Activated naive CD4-positive, alpha-beta T cell (primary cell): ENCODE measurements at places on chromosomes 2 and 18.

DNA sequence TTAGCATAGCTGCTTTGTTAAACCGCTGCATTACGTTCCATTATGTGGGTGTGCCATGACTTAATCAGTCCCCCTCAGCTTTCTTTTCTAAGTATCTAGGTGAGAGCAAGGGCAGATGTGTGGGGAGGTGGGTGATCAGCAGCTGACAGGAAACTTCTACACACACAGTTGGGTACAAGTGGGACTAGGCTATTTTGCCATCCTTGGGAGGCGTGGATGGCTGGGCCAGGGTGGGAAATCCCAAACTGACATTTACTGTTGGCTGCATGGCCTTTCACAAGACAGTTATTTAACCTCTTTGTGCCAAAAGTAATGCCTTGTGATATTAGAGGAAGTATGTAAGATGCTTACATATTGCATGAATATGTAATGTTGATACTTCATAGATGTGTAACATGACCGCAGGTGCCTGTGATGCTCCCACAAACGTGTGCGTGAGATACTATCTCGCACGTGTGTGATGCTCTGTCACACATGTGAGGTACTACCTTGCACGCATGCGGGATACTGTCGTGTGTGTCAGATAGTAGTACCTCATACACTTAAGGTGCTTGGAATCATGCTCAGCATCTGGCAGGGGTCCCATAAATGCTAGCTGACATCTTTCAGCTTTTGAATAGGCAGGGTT lies 314.5 kb downstream of the PRKCE start:
- DNase-seq: no peak

DNA sequence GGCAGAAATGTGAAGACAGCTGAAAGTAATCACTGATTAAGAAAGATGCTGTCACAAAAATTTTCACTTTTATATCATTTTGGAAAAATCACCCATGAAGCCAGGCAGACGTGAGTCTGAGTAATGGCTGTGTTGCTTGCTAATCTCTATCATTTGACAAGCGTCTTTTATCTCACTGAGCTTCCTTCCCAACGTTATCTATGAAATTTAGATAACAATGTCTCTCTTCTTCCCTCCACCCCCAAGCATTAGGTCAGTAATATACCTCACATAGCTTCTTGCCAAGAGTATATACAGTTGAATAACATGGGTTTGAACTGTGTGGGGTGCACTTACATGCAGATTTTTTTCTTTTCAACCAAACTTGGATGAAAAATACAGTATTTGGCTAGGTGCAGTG lies 388.6 kb upstream of the NRXN1 start:
- no peak for DNase-seq

GRCh38 chr2:76679025-76679396 lies 843.2 kb downstream of the LRRTM4 start:
- no peak for DNase-seq

DNA sequence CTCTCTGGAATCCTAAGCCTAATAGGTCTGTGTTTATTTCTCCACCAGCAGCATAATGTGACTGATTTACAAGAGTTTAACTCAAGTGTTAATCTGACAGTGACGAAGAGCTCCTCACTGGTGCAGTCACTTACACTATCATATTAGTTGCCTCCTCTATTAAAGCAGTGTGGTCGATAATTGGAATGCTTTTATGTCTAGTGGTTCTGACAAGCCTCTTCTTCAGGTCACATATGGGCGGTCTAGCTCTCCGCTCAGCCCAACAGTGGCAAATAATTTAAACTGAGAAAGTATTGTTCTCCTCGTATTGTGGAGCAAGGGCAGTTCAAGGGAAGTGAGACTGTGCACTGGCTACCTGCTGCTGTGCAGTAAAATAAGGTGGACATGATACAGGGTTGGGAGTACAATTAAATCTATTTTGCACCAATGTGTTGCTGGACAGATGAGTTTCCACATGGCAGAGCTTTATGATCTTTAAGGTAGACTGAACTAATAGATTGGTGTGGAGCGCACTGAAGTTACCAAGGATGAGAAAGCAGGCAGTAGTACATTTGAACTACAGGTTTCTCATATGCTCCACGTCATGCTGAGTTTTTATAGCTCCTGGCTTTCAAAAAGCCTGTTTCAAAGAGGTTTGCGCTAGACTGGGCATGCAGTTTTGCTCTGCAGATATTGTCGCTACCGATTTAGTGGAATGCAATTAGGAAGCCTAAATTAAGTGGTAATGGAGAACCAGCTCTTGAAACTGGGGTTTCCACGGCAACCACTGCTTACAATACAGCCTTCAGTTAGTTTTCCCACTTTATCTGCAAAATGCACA lies 151.7 kb upstream of the POU3F3 start:
- no peak for DNase-seq
